ENCODE measurements at places on chromosomes 3 and 15.

- DNase-seq, result no peak
Observed at GRCh38 chr3:71393093-71393492, 190.4 kb downstream of the FOXP1 start.

DNA sequence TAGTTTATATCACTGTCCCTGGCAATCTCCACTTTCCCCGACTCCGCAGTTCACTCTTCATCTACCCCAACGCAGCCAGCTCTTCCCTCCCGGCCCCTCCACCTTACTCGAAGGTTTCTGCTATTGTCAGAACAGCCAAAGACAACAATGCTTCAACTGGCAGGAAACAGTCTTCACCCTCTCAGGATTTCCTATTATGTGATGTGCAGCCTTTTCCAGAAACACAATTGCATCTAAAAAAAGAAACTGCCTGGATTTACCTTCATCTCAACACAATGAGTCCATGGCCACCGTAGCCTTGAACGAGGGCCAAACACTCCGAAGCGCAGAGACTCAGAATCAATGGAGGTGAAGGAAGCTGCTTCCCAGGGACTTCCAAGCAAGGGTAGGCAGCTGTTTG, 182.1 kb upstream of the TSC22D2 start:
- no peak for DNase-seq

GRCh38 chr3:98343647-98344507, 9.8 kb upstream of the OR5K4 start:
- no peak for DNase-seq

DNA sequence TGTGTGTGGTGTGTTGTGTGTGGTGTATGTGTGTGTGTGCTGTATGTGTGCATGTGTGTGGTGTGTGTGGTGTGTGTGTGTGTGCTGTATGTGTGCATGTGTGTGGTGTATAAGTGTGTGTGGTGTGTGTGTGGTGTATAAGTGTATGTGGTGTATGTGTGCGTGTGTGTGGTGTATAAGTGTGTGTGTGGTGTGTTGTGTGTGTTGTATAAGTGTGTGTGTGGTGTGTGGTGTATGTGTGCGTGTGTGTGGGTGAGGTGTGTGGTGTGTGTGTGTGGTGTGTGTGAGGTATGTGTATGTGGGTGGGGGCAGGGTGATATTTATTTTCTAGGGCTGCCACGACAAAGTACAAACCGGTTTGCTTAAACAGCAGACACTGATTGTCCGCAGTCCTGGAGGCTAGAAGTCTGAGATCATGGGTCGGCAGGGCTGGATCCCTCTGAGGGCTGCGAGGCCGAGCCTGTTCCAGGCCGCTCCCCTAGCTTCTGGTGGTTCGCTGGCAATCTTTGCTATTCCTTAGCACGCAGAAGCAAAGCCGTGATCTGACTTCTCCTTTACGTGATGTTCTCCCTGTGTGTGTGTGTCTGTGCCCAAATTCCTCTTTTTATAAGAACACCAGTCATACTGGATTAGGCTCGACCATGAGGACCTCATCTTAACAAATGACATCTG, 160.2 kb downstream of the XXYLT1 start:
- DNase-seq, result no peak

DNA sequence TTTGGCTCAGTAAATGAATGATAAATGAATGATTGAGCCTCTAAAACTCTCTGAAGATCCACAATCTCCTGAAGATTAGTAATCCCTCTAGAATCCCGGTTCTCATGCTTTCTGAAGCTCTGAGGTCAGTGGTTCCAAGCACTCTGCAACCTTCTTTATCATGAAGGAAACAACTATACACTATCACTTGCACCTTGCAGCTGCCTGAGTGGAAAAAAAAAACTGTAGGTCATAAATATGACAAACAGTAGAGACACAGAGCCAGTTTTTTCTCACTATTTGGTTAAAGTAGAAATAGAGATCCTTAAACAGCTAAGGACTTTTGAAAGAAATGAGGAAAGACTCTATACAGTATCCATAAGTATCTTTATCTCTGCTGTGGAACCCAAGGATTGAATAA, 122.0 kb upstream of the CRBN start:
- DNase-seq, result no peak

- DNase-seq, result no peak
Observed at GRCh38 chr3:28637742-28638141, 289.1 kb upstream of the AZI2 start.

GRCh38 chr3:184647405-184647936, 64.4 kb downstream of the MAGEF1 start:
- DNase-seq, result no peak

DNA sequence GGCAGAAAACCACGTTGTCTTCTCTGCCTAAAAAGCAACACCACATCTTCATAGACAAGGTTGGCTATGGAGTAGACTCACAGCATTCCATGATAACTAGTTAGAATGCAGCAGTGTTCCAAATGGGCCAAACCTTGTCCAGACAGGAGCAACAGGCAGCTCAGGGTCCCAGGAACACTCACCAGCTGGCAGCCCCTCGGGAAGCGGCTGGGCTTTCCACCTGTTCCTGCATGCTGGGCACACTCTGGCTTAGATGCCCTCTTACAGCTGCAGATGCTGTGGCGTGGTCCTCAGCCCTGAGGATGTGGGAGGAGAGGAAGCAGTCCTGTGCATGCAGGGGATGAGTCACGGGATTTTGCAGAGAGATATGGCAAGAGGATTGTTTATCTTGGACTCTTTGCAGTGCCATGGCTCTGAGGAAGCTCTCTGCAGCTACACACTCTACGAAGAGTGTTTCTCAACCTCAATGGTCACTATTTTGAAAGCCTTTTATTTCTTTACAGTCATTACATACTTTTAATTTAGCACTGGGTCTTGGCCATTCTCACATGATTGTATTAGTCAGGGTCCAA, 11.3 kb downstream of the NRROS start:
- DNase-seq, result no peak

- DNase-seq, result no peak
Observed at GRCh38 chr3:179716811-179717210, 64.0 kb downstream of the USP13 start.

DNA sequence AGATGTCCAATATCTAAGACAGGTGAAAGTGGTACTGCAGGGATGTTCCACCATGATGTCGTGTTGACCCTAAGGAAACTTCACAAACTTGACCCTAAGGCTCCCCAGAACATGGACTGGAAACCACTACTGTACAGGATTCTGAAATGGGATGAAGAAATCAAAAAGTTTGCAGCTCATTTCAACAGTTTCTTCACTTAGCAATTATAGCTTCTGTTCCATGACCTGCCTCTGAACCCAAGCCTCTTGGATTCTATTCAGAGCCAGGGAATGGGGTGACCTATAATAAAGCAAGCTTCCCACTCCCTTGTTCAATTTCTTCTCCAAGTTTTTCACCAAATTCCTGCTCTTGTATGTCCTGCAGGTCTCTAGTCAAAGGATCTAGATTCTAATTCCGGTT, 40.7 kb downstream of the DUT start:
- DNase-seq, result no peak

DNA sequence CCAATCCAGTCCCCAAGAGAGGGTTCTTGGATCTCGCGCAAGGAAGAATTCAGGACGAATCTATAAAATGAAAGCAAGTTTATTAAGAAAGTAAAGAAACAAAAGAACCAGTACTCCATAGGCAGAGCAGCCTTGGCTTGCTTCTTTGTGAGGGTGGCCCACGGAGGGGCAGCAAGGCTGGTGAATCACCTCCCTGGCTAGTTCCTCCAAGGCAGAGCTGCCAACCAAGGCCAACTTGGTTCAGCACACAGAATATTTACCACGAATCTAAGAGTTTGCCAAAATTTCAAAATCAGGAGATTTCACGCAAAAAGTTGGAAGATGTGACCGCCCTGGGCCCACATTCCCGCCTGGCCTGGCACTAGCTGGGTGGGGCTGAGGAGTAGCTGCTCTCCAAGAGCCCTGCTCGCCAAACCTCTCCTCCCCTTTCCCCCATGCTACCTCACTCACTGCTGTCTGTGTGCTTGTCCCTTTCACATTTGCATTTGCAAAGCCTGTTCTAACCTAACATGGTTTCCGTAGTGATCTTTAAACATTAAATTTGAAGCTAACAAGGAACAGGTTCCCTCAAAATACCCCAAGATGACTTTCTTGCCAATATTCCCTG, 26.2 kb upstream of the DCUN1D1 start:
- no peak for DNase-seq

DNA sequence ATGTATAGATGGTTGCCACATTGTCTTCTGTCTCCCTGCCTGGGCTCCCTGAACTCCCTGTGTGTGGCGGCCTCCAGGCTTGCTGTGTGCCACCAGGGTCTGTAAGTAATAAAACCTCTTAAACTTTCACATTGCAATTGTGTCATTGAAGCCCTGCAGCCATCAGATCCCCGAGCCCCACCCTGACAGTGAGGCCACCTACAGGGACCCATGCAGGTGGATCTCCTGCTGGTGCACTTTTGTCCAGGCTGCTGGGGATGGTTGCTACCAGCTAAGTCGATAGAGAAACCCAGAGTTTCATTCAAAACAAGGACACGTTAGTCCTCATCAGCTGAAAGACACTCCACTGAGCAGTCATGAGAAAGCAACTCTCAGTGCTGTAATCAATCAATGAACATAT, 133.6 kb upstream of the PRICKLE2 start:
- no peak for DNase-seq

- DNase-seq, result no peak
Observed at GRCh38 chr3:3771094-3771493, 28.1 kb upstream of the LRRN1 start.
